ENCODE measurements at places on chromosomes 2 and 18.

DNA sequence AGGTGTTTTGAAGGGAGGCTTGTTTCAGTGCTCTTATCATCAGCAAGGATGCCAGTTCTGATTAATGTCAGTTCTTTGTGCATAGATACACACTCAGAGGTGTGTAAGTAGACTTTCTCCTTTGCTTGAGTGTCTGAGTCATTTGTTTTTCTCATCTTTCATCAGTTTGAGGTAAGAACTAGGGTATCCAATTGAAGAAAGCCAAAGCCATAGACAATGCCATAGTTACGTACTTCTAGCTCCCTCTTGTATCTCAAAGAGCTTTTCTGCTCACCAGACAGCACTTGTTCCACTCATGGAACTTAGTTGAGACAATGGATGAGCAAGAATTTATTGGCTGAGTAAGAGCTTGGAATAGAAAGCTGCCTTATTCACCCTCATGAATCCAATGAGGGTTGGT is 520.1 kb downstream of the PIK3C3 start:
- DNase-seq, result no peak

GRCh38 chr2:61268249-61268648 is 106.3 kb downstream of the C2orf74 start:
- DNase-seq, result no peak

- DNase-seq, result peak; percentile 83
Observed at GRCh38 chr18:63831080-63831788, 56.0 kb downstream of the SERPINB7 start.

- no peak for DNase-seq
Observed at GRCh38 chr2:10557506-10558265, 109.6 kb upstream of the ODC1 start.

Data from RPMI7951 (cell line).